GM12891 (cell line): ENCODE measurements at places on chromosomes 12 and 14.
A peak's percentile ranks its signal among the peaks of the same experiment; 100 is the strongest.

DNA sequence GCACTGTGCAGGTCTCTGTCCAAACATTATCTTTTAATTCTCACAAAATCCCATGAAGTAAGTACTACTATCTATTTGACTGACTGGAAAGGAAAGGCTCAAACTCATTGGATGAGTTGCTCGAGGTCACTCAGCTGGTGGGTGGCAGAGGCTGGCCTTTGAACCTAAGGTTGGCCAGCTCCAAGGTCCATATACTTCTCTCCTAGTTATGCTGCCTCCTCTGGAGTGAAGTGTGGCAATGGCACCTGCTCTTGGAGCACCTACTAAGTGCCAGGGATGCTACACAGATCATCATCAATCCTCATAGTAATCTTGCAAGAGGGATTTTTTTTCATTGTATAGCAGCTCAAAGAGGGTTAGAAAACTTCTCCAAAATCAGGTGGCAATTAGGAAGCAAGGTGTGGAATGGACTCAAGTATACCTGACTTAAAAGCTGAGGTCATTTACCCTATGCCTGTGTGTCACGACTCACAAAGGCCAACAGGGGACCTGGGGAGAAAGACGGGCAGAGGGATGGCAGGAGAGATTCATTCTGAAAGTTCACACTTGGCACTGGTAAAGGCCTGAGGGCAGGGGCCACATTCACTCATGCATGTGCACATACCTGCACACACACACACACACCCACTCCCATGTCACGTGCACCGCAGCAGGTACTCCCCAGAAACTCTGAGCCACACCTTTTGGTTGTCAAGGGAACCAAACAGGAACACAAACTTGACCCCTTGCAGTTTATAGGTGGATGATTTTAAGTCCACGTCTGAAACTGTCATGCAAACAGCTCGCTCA, 146.4 kb downstream of the FOXN3 start:
- DNase-seq, result peak; percentile 17

- DNase-seq, result no peak
These were observed 1002.5 kb downstream of the BCL11B start for GRCh38 chr14:98269533-98269932.

- DNase-seq, result no peak
These were observed 19.7 kb downstream of the FGD4 start for GRCh38 chr12:32418903-32419519.

DNA sequence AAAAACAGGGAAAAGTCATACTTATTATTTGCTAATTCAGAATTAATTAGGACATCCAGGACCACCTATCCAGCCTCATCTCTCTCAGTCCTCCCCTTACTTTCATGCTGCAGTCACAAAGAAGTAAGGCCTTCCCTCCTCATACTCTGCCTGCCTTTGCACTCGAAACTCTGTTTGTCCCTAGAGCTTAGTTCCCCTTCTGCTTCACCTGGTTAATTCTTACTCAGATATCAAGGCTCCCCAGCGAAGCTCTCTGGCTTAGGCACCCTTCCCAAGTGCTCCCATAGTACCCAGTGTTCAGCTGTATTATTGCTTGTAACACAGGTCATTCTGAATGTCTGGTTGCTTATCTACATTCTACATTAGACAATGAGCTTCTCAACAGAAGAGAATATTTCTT, 81.3 kb downstream of the ERGIC2 start:
- no peak for DNase-seq

- DNase-seq, result no peak
These were observed 5.9 kb downstream of the PSMB5 start for GRCh38 chr14:23028799-23029198.

GRCh38 chr14:85573406-85573805, 43.5 kb downstream of the FLRT2 start:
- no peak for DNase-seq

- no peak for DNase-seq
These were observed 4.3 kb upstream of the BDKRB1 start for GRCh38 chr14:96251656-96252155.

DNA sequence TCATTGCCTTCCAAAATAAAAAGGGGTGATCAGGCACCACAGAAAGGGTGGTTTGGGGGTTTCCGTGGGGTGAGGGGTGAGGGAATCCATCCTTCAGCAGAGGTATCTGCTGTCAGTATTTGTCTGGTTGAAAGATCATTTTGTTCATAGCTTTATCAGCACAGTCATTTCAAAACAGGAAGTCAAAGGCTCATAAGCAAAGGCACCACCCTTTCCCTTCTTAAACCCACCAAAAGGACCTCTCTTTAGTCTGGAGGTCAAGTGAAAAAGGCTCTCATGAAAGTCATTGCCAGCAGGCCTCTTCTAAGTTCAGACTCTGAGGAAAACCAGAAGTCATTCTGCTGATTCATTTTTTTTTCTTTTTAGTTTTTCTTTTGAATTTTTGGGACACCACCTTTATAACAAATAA, 6.2 kb downstream of the CHST11 start:
- peak; percentile 16 for DNase-seq

GRCh38 chr12:7162691-7163114, 26.8 kb upstream of the PEX5 start:
- no peak for DNase-seq

GRCh38 chr12:98653866-98654493, 8.9 kb downstream of the APAF1 start:
- DNase-seq, result no peak

GRCh38 chr12:120847392-120847791, 56.8 kb downstream of the SPPL3 start:
- no peak for DNase-seq

GRCh38 chr14:38409071-38409705, 153.3 kb upstream of the CLEC14A start:
- DNase-seq, result no peak

GRCh38 chr12:58009405-58010195, 68.2 kb downstream of the ATP23 start:
- DNase-seq, result no peak

GRCh38 chr12:99809909-99810308, 162.4 kb downstream of the GARIN6 start:
- DNase-seq, result no peak

GRCh38 chr12:108090932-108091678, 38.0 kb upstream of the WSCD2 start:
- DNase-seq, result no peak

- no peak for DNase-seq
These were observed 16.8 kb downstream of the ATP5MC2 start for GRCh38 chr12:53659011-53659551.
